ENCODE measurements at places on chromosomes 2 and 18. TPM values are rescaled to one million over a fixed set of nuclear protein-coding genes. Genes with fewer than 3 reads are reported as not detected.

GRCh38 chr2:127205218-127206125, 14.6 kb downstream of the CYP27C1 start:
- no peak for DNase-seq

DNA sequence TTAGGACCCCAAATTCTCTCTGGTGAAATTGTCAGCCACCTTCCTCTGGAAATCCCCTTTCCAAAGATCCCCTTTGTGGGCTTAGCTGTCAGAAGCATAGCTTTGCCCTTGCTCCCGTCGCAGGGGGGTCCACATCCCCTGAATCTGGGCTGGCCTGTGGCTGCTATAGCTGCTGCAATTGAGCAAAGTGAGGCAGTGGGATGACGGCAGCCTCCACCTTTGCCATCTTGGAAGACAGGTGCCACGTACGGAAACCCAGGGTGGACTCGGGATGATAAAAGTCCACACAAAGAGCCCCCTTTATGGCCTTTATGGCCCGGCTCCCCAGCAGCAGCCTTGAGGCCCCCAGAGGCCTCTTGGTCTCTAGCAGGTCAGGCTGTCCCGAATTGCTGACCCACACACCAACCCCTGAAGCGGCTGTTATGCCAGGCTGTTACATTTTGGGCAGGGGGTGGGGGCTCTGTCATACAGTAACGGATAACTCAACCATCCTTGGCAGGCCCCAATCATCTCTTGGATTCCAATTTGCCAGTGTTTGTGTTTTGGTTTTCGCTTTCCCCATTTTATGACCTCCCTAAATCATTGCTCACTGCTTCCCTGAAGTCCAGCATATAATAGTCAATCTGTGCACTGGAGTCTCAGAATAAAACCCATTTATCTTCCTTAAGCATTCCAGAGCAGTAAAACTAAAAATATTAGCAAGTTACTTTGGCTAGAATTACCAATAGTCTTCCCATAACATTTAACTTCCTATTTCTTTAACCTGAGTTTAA, 33.2 kb upstream of the ID2 start:
- DNase-seq, result no peak

GRCh38 chr2:224434618-224435017, 32.7 kb upstream of the FAM124B start:
- no peak for DNase-seq

GRCh38 chr2:199977984-199978415, 22.6 kb downstream of the MAIP1 start:
- DNase-seq, result peak; percentile 68

PAPOLG gene
- 13.2 TPM for total RNA-seq

- DNase-seq, result peak; percentile 55
Measured at GRCh38 chr18:69898241-69898861, 49.3 kb downstream of the CD226 start.

REG3G gene
- not detected for total RNA-seq

MYOM1 gene
- 1.0 TPM for total RNA-seq

- DNase-seq, result peak; percentile 24
Measured at GRCh38 chr18:31064130-31064529, 21.6 kb upstream of the DSC3 start.

- no peak for DNase-seq
Measured at GRCh38 chr2:175317751-175318150, 136.2 kb upstream of the ATP5MC3 start.

DNA sequence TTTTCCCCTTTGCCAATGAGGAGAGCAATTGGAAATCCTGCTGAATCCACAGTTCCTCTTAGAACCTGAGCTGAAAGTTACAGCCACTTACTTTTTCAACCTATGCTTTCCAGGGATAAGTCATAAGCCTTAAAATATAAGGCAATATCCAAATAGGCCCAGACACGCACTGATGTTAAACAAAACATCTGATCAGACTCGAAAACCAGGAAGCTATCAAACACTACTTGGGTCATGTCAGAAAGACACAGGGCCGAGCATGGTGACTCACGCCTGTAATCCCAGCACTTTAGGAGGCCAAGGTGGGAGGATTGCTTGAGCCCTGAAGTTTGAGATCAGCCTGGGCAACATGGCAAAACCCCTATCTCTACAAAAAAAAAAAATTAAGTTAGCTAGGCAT, 192.1 kb downstream of the SP3 start:
- no peak for DNase-seq

DNA sequence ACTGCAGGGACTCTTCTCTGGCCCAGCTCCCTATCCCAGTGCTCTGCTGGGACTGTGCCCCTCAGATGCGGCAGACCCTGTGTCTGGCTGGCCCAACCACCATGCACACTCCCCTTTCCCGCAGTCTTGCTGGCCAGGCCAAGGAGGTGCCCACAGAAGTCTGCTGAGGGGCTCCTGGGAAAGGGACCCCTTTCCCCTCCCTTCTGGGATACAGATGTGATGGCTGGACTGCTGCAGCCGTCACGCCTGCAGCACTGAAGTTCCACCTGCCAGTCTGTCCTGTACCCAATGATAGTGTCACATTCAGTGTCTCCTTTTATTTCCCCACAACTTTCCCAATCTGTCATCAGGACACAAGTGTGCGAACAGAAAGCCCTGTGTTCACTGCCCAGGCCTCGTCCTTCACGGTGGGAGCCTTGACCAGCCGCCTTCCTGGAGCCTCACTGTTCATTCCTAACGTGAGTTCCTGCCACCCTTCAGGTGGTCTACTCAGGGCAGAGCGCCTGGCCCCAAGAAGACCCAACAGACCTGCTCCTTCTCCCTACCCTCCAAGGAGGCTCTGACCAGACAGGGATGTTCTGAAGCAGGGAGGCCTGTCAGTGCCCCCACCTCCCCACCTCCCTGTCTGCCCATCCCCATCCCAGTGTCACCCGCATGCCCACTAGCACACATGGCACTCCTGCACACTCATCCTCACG, 47.1 kb downstream of the ANKMY1 start:
- no peak for DNase-seq

DNA sequence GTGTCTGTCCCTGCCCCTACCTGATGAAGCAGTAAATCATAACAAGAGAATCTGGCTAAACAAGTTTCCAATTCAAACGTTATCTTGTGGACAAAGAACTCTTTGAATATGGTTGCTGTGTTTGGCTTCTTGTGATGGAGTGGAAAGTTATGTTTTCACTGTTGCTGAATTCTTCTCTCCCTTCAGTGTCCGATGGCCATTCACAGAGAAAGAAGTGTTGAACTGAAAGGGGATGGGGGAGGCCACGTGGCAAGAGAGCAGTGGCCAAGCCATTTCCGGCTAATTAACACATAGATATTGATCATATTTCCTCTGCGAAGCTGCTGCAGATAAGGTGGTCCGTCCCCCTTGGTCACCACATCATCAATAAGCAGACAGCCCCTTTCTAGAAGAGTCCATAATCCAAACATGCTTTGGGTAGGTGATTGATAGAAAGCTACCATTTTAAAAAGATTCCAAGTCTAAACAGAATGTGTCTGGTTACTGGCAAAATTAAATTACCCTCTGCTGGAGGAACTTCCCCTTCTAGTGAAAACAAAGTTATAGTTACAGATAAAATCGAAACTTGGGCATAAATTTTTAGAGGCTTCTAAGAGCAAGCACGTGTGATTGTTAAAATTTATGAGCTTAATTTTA, 36.9 kb upstream of the FZD7 start:
- no peak for DNase-seq

GRCh38 chr18:52237551-52237950, 102.4 kb upstream of the DCC start:
- no peak for DNase-seq
